ENCODE measurements at places on chromosomes 16 and 17. TPM values are rescaled to one million over a fixed set of nuclear protein-coding genes. Genes with fewer than 3 reads are reported as not detected.
A peak's percentile ranks its signal among the peaks of the same experiment; 100 is the strongest.

- DNase-seq, result no peak
These were observed 616.2 kb downstream of the MAF start for GRCh38 chr16:78984324-78984723.

- peak; percentile 89 for DNase-seq
These were observed 54.0 kb downstream of the CNGB1 start for GRCh38 chr16:57916735-57917438.

DNA sequence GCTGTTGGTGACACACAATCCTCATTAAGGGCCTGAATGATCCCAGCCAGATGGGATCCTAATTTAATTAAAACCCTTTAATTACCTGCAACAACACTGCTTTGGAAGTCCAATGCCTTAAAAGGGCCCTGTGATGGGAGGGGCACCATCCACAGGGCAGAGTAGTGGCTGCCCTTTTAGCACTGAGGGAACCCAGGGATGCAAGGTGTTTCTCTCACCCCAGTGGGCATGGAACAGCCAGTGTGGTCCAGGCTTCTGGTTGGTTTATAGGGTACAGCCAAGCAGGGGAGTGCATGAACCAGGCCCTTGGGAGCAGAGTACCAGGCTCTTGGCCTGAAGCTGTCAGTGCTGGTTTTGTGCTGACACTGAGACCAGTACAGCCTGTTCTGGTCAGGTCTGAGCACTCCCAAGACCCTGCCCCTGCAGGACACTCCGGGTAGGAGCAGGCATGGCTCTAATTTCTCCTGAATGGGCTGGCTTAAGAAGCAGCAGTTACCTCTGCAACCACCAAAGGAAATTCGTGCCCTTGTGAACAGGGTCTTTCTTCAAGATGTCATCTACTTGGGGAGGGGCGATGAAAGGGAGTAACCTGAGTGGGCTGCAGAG is 9.9 kb downstream of the NXPH3 start:
- no peak for DNase-seq

DNA sequence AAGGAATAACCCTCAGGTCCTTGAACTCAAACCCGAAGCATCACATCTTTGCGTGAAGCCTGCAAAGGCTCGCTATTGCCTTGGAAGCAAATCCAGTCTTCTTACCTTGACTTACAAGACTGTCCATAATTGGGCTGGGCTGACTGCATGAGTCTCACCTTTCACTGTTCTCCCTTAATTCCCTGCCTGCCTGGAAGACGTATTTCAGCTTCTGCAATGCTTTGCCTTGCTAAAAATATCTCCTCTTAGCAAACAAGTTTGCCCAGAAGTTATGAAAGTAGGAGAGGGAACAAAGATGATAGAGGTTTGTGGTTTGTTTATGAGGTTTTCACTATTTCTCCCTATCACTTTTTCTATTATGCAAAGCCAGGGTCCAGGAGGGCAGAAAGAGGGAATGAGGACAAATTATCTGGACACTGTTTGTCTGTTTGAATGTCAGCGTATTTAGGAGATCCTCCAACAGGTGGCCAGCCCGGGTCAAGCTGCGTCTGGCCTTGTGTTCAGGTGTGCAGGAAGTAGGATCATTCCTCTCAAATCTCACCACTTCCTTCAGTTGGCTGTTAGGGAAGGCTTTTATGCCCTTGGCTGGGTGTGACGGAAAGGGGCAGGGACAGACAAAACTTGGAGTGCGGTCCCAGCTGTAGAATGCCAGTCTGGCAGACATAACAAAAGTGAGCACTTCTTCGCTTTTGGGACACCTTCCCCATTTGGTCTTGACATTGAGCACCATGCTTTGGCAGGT is 488.9 kb downstream of the CDH13 start:
- DNase-seq, result no peak

MFAP4 gene
- total RNA-seq, result 0.33 TPM

- no peak for DNase-seq
These were observed 15.5 kb upstream of the NFATC3 start for GRCh38 chr16:68069511-68070248.

MYH8 gene
- not detected for total RNA-seq

- no peak for DNase-seq
These were observed 501.2 kb downstream of the SHISA9 start for GRCh38 chr16:13402601-13403000.

GRCh38 chr17:76560877-76561221 is 21.0 kb downstream of the PRCD start:
- DNase-seq, result no peak

DNA sequence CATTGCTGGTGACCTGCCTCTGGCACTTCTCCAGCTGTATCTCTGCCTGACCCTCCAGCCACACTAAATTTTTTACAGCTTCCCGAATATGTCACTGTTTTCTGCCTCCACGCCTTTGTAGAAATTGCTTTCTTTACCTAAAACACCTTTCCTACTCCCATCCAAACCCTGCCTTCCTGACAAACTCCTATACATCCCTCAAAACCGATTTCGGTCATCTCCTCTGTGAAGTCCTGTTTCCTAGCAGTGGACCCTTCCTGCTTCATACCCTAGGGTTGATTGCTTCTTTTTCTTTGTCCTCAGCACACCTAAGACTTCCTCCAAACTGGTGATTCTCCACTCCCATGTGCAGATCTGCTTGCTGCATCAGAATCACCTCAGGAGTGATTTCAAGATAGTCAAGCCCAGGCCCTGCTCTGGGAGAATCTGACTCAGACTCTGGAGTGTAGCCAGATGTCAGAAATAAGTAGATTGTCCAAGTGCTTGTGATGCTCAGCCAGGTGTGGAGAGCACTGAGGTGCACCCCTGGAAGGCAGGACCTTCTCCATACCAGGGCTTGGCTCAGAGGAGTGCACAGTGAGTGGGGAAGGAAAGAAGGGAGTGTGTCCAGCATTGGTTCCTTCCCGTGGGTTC is 184.2 kb downstream of the COPRS start:
- peak; percentile 91 for DNase-seq

DNA sequence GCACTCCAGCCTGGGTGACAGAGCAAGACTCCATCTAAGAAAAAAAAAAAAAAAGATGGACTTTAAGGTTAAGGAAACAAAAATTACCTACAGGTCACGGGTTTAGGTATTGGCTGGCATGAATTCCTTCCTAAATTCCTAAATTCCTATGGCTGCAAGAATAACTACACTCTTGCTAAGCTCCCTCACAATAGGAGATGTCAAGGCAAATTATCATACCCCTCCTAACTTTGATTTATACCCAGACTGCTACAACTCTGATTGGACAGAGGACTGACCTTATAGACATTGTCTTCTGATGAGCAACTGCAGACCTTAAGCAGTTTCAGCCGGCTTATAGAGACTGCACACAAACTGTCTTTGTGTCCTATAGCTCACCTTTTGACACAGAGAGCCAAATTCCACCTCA is 25.1 kb upstream of the TMC7 start:
- DNase-seq, result no peak

GRCh38 chr16:53599548-53599947 is 96.5 kb upstream of the AKTIP start:
- DNase-seq, result no peak

DNA sequence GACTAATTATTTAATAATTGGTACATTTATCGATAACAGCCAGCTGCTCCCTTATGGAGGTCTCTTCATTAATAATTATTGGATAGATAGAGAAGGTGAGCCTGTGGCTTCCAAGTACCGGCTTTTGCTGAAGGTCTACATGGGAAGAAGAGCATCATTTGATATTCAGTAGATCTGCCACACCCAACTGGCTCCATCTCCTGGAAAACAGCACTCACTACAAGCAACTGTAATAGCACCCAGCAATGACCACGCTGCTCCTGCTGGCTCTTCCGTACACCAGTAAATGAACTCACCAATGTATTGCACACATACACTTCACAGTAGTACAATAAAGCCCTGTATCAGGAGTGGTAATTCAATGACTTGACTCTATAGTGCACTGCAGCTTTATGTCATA is 19.5 kb downstream of the MARVELD3 start:
- DNase-seq, result peak; percentile 12

MYH11 gene
- total RNA-seq, result 0.33 TPM

Data from mammary epithelial cell (primary cell).